ENCODE measurements at places on chromosomes 2 and 18.

- no peak for DNase-seq
Observed at GRCh38 chr2:3104261-3104660, 273.4 kb downstream of the EIPR1 start.

GRCh38 chr2:62415019-62415431 is 91.0 kb downstream of the TMEM17 start:
- no peak for DNase-seq

GRCh38 chr2:122300758-122301157 is 545.3 kb downstream of the TSN start:
- DNase-seq: no peak

- no peak for DNase-seq
Observed at GRCh38 chr2:219642069-219642454, 14.6 kb downstream of the SLC4A3 start.

- no peak for DNase-seq
Observed at GRCh38 chr2:126831234-126832005, 67.3 kb upstream of the TEX51 start.

GRCh38 chr2:127631997-127632581 is 13.9 kb upstream of the GPR17 start:
- no peak for DNase-seq

- no peak for DNase-seq
Observed at GRCh38 chr2:97763176-97763845, 49.9 kb downstream of the ZAP70 start.

GRCh38 chr18:57094175-57094574 is 52.7 kb upstream of the BOD1L2 start:
- DNase-seq: peak; percentile 25

GRCh38 chr2:10345813-10346212 is 43.1 kb downstream of the HPCAL1 start:
- no peak for DNase-seq

- no peak for DNase-seq
Observed at GRCh38 chr18:2627821-2628276, 27.7 kb upstream of the SMCHD1 start.

DNA sequence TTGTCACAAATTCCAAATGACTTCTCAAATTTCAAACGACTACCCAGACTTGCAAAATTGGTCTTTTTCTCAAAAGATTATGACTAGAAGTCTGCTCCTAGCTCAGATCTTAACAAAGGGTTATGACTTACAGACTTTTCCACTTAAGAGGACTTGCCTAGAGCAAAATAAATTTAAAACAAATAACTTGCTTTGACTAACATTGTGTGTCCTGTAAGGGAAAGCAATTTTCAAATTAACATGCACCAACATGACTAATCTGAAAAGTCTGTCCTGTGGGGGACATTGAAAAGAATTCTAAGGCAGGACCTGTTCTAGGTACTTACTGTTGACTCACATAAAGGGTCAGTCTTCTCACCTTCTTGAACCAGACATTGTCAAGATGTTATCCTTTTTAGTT is 53.5 kb upstream of the TMEM200C start:
- no peak for DNase-seq

GRCh38 chr2:112149194-112149593 is 11.0 kb downstream of the FBLN7 start:
- DNase-seq: no peak

DNA sequence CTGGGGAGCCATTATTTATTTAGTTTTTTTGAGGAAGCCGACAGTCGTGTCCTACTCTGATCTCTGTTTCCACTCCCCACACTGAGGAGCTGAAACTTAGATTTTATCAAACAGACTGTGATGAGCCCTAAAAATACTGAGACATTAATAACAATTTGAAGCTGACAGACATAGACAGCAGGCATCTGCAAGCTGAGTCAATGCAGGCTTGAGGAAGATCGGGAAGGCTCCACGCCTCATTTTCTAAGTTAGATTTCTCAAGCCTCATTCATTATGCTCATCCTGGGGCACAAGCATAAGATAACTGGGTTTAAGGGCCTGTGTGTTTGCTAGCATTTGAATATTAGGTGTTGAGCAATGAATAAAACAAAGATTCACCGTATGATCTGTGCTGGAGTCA is 26.3 kb downstream of the EFR3B start:
- no peak for DNase-seq

DNA sequence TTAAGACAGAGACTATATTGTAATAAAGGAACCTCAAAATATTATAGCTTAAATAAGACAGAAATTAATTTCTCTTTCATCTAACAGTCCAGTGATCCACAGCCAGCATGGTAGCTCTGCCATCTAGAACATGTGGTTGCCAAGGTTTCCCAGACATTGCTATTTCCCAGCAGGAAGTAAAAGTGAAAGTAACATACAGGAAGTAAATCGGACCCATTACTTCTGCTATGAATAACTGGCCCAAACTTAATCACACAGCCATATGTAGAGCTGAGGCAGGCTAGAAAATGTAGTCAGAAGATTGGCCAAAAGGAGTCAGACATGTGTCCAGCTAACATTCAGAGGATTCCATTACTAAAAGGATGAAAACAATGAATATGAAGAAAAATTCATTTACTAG is 71.0 kb downstream of the NOL4 start:
- DNase-seq: no peak

DNA sequence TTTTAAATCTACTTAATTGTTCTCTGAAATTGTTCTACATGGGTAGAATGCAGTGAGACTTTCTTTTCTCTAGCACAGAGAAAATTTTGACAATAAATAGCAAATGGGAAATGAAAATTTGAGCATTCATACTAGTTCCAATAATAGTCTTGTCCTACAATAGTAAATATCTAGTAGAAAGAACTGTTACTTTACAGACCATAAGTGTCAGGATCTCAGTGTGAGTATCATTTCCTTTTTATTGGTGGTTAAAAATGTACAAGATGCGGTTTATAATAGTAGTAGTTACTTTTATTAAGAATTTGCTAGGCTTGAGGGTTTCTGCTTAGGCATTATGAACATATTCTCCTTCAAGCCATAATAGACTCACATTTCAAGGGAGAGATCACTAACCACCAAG is 43.2 kb downstream of the KCNE4 start:
- no peak for DNase-seq

GRCh38 chr18:52615943-52616342 is 275.9 kb downstream of the DCC start:
- no peak for DNase-seq

DNA sequence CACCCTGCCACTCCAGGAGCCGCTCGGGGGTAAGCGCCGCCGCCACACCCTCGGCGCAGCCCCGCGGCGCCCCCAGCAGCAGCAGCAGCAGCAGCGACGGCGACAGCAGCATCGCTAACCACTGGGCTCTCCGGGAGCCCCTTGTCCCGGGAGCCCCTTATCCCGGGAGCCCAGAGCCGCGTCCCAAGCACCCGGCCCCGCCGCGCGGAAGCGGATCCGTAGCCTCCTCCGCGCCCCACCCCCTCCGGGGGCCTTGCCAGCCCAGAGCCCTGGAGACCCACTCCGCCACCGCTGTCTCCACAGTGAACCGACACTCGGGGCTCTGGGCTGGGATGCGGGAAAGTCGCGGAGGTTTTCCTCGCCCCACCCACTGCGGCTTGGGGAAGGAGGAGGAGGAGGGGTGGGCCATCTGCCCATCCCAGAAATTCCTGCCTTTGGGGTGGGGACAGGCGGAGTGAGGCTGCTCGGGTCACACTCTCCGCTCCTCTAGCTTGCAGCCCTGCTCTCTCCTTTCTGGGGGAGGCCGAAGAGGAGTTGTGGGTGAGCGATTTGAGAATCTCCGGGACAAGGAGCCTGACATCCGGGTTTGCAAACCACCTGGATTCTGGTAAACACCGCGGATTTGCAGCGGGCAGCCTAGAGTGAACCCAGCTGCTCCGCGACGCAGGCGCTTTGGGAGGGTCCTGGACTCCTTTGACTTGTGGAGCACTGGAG is at the start of gene PLA2R1:
Gene PLA2R1, minus strand, starts transcription at position 324 of the 714 bp plus-strand sequence. Its CDS starts 212 bp downstream, at position 112.
- DNase-seq: no peak

- no peak for DNase-seq
Observed at GRCh38 chr2:166901336-166901735, 13.1 kb downstream of the XIRP2 start.

GRCh38 chr2:47022186-47022765 is 106.7 kb upstream of the MCFD2 start:
- no peak for DNase-seq

DNA sequence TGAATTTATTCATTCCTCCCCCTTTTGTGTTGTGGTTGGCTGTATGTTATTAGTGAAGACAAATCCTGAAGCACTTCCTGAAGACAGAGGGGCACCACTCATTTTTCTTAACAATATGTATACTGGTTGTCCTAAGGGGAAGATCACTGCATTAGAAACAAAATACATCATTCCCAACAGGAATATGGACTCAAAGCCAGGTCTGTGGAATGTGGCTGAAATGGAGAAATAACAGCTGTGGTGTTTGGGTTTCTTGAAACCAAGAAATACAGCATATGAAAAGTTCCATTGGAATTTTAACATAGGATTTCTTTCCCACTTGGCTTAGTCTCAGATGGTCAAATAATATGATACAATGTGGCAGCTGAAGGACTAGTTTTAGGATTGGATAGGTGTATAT is 267.6 kb downstream of the KCNE4 start:
- DNase-seq: no peak

- peak; percentile 36 for DNase-seq
Observed at GRCh38 chr2:207055257-207055656, 110.5 kb downstream of the KLF7 start.

- no peak for DNase-seq
Observed at GRCh38 chr2:39933196-39933595, 154.1 kb upstream of the THUMPD2 start.

GRCh38 chr2:227500301-227500630 is 28.3 kb downstream of the AGFG1 start:
- no peak for DNase-seq

DNA sequence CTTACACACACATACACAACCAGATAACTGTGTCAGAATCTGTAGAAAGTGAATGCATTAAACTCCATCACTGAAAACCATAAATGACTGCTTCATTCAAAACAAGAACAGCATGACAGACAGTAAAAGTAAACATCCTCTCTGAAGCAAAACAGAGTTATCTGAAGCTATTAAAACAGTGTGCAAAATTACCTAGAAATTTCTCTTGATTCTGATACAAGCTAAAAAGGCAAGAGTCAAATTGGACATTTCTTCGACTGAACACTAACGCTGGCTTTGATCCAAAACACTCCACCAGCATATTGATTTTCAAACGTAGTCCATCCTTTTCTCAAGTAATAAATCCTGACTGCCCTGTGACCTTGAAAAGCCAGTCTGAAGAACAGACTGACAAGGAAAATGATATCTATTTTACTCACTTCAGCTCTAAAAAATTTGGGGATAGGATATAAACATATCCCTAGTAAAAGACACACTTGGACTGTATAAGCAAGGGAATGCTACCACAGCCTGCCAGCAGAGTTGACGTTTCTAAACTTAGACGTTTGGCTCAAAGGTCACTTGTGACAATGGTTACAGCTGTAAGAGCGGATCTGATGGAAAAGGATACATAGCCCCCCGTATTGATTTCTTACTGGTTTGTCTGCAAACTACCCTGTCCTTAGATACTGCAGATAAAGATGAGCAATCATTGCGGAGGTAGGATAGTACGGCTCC is 128.9 kb upstream of the ITGB6 start:
- DNase-seq: no peak

DNA sequence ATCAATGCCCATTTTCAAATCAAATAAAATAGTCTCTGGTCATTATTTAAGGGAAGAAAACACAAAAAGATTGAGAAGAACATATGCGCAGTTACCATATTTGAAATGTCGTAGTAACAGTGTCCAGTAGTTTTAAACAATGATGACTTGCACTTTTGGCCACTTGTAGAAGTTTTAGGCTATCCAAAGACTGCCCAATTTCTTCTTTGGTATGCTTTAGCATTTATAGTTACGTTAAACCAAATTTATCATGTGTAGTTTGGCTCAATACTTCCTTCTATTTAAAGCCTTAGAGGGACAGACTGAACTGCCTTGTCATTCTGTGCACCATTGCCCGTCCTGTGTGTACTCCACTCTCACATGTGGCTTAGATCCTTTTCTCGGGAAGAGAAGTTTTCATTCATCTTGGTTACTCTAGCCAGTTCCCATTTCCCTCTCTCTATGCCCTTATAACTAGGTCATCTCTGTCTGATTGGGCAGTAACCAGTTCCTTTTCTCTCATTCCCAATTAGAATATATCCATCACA is 84.8 kb upstream of the TTN start:
- DNase-seq: no peak

GRCh38 chr2:120381192-120381591 is 35.3 kb downstream of the INHBB start:
- DNase-seq: no peak

DNA sequence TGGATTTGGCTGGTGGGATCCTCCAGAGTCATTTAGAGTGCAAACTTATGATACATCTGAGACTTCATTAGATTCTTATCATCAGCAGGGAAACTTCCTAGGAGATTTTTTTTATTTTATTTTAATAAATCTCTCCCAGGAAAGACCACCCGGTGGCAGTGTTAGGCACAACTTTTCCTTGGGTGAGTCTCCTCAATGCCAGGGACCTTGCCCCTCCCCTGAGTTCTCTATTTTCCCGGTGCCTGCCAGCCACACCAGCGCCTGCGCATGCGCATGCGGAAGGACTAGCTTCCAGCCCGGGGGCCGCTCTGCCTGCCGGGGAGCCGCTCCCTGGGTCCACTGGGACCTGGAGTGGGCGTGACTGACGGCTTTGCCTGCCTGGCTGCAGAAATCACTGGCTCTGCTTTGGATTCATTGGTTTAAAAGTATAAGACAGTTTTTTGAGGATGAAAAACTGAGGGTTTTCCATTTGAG is 86.6 kb downstream of the TMEM182 start:
- DNase-seq: peak; percentile 88

GRCh38 chr2:107984707-107985106 is 1.6 kb upstream of the SLC5A7 start:
- no peak for DNase-seq

GRCh38 chr2:132876745-132877391 is 206.9 kb upstream of the LYPD1 start:
- no peak for DNase-seq

DNA sequence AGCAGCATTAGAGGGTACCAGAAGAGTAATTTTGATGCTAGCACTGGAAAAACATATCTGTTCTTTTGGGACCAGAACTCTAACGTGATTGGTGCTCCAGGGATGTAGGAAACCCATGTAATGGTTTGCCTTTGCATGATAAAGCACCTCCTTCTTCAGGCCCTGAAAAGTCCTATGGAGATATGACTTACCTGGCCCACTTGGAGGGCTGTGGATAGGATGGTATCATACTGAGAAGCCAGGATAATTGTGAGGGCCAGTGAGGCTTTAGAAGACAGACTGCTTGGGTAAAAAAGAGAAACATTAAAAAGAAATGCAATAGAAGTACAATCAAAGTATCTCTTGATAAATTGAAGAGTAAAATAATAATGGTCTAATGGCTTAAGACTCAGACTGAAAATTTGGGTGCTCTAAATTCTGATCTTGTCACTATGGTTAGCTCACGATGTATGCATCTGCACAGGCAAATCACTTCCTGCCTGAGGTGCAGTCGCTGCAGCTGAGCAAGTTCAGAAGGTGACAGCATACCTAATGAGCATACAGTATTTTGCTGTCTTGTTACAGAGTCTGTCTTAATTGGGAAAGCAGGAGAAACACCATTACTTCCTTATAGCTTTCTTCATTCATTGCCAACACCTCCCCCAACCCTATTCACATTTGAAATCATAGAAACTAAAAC is 371.5 kb downstream of the NUP35 start:
- DNase-seq: no peak
